Heart right ventricle (tissue), 16 donors: ENCODE measurements at places on chromosomes 12 and 14. TPM values are rescaled to one million over a fixed set of nuclear protein-coding genes. Genes with fewer than 3 reads are reported as not detected.

BDKRB2 gene
- 1.1 TPM for total RNA-seq

A2ML1 gene
- not detected for total RNA-seq

EIF2S1 gene
- 95.0 TPM for total RNA-seq

DNA sequence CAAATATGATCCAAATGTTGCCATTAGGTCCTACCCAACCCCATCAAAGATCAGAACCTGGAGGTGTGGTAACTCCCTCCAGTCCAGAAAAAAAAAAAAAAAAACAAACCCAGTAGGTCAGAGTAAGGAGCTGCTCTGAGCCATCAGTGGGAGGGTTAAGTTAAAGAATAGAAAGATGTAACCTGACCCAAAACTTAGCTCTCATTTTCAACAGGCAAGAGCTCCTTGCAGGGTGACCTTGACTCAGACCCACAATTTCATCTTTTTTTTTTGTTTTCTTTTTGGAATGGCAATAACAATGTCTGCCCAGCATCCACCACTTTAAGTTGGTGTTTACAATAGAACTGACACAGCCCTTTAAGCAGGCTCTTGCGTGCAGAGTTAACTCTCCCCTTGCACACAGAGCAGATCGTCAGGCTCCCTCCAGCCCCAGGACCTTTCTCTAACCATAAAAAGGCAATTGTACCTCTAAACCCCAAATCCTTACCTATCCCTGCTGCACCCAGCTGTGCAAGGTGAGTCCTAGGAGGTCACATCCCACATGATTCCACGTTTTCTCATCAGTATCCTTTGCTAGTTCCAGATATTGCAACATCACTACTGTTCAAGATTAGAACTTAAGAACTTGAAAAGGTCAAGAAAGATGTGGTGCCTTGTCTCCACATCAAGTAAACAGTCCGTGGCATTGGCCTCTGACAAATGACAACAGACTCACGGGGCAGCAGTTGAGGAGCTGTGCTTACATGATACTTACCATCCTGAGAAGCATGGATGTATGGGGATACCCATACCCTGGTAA lies 178.6 kb upstream of the EEA1 start:
- DNase-seq: no peak
- no peaks in the 10 kb centered on the region for H3K36me3 ChIP-seq
- H3K27ac ChIP-seq: no peak overlapping the region
- H3K4me1 ChIP-seq: no peaks in the 10 kb centered on the region
- H3K4me3 ChIP-seq: no peak overlapping the region

- DNase-seq: no peak
- H3K27ac ChIP-seq: no peak overlapping the region
- H3K4me3 ChIP-seq: no peak overlapping the region
- no peaks in the 10 kb centered on the region for H3K4me1 ChIP-seq
Observed at GRCh38 chr12:54134850-54135249, 53.9 kb downstream of the SMUG1 start.

DNA sequence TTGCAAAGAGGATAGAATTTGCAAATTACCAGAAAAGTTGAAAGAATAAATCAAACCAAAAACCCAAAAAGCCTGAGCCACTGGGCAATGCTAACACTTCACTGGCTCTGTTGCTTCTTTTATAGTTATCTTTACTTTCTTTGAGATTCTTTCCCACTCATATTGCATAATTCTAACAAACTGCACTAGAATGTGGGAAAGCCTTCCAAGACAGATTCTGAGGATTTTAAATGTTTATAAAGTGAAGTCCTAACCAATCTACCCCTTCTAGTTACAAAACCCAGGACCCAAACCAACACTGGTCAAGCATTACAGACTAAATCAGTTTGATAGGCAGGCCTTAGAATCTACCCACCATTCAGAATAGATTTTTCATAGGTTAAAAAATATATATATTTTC lies 150.9 kb downstream of the MED13L start:
- no peaks in the 10 kb centered on the region for H3K36me3 ChIP-seq
- H3K4me1 ChIP-seq: peaks cover 48% of the 10 kb centered on the region
- no peaks in the 10 kb centered on the region for H3K27me3 ChIP-seq
- no peak overlapping the region for H3K4me3 ChIP-seq
- DNase-seq: no peak

DNA sequence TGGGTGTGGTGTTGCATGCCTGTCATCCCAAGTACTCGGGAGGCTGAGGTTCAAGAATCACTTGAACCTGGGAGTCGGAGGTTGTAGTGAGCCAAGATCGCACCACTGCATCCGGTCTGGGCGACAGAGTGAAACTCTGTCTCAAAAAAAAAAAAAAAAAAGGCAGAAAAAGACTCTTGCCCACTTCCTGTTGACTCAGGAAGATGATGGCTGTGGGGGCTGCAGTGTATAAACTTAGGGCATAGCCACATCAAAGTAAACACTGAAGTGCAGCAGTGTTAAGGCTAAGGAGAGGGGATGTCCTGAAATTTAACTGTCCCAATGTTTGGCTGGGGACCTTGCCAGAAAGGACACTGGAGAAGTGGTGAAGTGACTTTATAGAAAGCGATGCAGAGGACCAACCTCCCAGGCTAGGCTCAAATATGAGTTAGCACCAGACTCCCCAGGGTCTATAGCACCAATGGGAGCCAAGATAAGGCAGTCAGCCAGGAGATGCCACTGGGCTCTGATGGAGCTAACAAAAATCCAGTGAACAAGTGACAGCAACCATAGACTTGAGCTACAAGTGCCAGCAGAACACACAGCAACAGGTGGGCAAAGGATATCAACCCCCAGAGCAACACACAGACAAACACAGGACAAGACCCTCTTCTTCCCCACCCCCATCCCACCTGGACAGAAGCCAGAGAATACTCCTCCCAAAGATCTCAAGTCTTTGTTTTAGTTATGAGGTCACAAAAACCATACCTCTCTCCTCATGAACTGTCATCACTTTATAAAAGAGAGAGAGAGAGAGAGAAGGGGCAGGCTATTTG lies 28.0 kb downstream of the NELL2 start:
- no peak for DNase-seq
- no peak overlapping the region for H3K4me3 ChIP-seq
- no peaks in the 10 kb centered on the region for H3K36me3 ChIP-seq

DNA sequence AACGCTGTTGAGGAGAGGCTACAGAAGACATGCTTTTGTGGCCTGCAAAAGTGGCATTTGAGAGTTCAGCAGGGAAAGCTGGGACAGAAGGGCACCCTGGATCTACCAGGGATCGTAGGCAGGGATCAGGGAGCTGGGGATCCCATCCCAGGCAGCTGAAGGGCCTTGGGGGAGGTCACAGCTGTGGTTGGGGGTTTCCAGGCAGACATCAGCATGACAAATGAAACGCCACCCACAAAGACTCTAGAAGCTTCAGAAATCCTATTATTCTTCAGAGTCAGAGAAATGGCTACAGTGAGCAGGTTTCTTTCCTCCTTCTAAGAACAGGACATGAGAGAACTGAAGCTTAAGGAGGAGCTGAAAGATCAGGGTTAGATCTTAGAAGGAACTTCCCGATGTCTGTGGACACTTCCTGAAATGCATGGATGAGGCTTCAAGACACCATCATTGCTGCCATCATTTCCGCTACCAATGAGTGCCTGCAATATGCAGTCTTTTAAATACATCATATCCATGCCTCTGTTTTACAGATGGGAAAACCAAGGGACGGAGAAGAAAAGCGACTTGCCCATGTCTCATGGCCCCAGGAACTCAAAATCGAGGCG lies 104.3 kb downstream of the RBM19 start:
- H3K27ac ChIP-seq: no peak overlapping the region
- no peaks in the 10 kb centered on the region for H3K4me1 ChIP-seq
- no peak for DNase-seq
- peaks cover 27% of the 10 kb centered on the region for H3K36me3 ChIP-seq
- H3K27me3 ChIP-seq: no peaks in the 10 kb centered on the region
